ENCODE measurements at places on chromosomes 6 and 20.

DNA sequence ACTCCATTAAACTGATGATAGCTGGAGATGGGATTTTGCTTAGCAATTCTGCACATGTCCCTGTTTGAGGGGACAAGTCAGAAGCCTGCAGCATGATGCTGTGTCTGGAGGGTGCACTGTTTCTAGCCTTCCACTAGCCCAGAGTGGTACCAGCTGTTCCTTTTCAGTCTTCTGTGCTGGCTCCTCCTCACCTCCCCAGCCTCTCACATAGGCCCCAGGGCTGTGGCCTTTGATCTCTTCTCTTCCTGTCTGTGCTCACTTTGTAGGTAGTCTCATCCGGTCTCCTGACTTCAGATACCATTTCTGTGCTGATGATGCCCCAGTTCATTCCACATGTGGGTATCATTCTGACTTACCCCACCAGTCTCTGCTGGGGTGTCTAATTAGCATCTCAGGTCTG, 126.3 kb downstream of the HIVEP1 start:
- H3K27me3 ChIP-seq = no peaks in the 10 kb centered on the region
- H3K4me1 ChIP-seq = peaks cover 21% of the 10 kb centered on the region
- peak overlapping the region; percentile 71 for H3K27ac ChIP-seq
- peaks cover 41% of the 10 kb centered on the region for H3K36me3 ChIP-seq

- H3K27ac ChIP-seq = no peak overlapping the region
- no peak overlapping the region for H3K4me3 ChIP-seq
- H3K4me1 ChIP-seq = peaks cover 8% of the 10 kb centered on the region
- H3K27me3 ChIP-seq = no peaks in the 10 kb centered on the region
- no peaks in the 10 kb centered on the region for H3K36me3 ChIP-seq
These were observed 20.1 kb downstream of the SMLR1 start for GRCh38 chr6:130847001-130847910.

DNA sequence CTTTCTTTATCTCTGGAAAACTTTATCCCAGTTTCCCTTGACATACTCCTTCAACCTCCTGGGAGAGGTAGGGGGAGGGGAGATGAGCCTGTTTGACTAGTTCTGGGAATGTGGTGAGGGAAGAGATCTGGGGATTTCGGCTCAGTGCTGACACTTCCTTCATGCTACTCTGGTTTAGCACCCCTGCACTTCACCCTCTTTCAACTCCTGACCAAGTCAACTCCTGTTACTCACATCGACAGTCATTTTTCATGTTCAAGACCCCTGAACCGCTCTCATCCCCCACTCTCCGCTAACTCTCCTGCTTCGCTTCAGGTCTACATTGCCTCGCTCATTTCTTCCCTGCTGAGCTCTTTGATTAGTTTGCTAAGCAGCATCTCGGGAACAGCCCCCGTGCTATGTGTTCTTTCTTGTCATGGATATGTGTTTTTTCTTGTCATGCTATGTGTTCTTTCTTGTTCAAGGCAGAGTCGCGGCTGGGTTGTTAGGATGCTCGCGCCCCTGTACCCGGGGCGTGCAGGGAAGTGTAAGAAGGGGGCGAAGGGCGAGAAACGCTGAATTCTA, 16.6 kb upstream of the TRIM27 start:
- DNase-seq = peak; percentile 46
- H3K36me3 ChIP-seq = no peaks in the 10 kb centered on the region
- peak overlapping the region; percentile 88 for H3K4me3 ChIP-seq
- H3K27me3 ChIP-seq = peaks cover 4% of the 10 kb centered on the region
- H3K27ac ChIP-seq = peak overlapping the region; percentile 95

DNA sequence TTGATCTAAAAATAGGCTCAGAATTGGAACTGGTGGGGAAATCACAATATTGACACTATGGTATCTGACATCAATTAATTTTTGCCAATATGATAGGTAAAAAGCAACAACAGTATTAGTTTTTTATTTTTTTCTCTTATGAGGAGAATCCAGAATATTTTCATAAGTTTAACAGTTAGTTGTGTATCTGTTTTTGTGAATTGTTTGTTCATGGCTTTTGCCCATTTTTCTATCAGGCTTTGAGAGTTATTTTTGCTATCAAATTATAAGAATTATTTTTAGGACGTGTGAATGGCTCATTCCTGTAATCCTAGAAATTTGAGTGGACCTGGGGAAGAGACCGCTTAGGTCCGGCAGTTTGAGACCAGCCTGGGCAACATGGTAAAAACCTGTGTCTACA, 608.6 kb upstream of the ADGRB3 start:
- DNase-seq = no peak
- no peak overlapping the region for H3K4me3 ChIP-seq
- H3K4me1 ChIP-seq = no peaks in the 10 kb centered on the region
- no peaks in the 10 kb centered on the region for H3K27me3 ChIP-seq
- no peak overlapping the region for H3K27ac ChIP-seq

DNA sequence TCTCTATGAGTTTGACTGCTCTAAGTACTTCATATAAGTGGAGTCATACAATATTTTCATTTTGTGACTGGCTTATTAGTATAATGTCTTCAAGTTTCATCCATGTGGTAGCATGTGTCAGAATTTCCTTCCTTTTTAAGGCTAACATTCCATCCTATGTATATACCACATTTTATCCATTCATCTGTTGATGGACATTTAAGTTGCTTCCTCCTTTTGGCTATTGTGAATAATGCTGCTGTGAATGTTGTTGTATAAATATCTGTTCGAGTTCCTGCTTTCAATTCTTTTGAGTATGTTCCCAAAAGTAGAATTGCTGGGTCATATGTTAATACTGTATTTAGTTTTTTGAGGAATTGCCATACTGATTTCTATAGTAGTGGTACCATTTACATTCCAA, 79.5 kb downstream of the PTPRA start:
- H3K27ac ChIP-seq = no peak overlapping the region
- H3K27me3 ChIP-seq = no peaks in the 10 kb centered on the region
- peaks cover 23% of the 10 kb centered on the region for H3K36me3 ChIP-seq
- no peak overlapping the region for H3K4me3 ChIP-seq
- no peak for DNase-seq

DNA sequence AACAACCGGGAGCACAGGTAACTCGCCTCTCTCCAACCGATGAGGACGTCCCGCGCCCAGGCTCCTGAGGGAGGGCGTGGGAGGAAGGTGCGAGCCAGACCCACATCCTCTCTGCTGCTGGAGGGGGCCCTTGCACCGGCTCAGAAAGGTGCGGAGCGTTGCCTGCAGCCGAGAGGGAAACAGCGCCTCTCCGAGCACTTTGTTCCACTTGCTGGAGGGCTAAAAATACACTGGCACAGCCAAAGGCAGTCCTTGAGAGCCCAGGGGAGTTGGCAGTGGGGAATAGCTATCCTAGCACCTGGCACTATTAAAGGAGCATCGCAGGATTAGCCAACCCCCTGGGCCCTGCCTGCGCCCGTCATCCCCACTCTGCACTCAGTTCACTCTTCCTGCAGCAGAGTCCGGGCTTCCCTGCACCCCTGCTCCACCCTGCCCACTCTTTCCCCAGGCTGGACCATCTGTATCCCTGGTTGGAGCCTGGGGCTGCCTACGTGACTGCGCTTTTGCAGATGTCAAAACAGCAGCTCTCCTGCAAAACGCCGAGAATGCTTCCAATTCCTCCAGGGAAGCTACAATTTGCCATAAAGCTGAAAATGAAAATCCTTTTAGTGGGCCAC, 108.9 kb downstream of the SNX5 start:
- peaks cover 27% of the 10 kb centered on the region for H3K4me1 ChIP-seq
- no peaks in the 10 kb centered on the region for H3K36me3 ChIP-seq
- DNase-seq = peak; percentile 49

DNA sequence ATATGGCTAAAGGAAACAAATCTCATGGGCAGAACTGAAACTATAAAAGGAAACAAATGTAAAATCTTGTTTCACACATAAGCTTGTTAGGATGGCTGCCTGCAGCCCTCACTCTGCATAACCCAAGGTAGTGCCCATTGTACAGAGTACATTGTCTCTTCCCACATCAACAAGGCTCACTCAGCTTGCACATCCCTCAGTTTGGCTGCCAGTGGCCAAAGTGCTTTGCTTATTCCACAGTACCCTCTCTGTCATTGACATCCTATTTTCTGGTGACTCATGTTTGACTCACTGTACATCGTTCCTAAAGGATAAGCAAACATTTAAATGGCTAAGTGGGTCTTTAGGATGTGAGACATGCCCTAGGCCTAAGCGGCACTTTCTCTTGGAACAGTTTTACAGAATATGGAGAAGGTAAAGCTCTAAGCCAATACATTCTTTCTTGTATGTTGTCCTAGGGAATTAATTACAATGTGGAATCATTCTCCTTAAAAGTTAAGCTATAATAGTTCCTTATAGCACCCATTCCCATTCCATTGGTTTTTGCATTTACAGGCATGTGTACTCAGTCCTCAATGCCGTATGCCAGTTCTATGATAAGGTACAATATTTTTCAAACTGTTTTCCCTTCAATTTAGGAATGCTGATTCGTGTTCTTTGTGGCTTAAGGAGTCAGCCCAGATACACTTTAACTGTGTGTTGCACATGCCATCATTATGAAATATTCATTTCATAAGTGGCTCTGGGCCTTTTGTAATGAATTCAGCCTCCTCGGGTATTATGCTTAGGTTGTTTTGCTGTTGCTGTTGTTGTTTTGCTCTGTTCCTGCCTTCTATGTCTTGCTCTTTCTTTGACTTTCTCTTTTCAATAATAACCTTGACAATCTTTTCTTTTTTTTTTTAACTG, 5.5 kb downstream of the ANKEF1 start:
- DNase-seq = no peak
- H3K4me1 ChIP-seq = peaks cover 22% of the 10 kb centered on the region
- peaks cover 20% of the 10 kb centered on the region for H3K36me3 ChIP-seq
- no peak overlapping the region for H3K4me3 ChIP-seq

DNA sequence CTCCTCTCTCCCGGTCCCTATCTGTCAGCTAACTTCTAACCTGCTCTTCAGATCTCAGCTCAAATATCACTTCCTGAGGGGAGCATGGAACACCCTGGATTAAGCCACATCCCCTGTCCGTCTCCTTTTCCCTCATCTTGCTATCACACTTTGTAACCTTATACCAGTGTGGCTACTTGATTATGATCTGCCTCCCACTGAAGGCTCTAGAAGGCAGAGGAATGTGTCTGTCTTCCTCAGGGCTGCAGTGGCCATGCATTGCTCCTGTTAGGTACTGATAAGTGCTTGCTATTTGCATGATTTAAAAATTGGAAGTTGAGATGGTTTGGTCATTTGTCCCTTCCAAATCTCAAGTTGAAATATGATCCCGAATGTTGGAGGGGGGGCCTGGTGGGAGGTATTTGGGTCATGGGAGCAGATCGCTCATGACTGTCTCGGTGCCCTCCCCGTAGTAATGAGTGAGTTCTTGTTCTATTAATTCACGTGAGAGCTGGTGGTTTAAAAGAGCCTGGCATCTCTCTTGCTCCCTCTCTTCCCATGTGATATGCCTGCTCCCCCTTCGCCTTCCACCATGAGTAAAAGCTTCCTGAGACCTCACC, 71.4 kb downstream of the PLCB4 start:
- peak overlapping the region; percentile 25 for H3K27ac ChIP-seq
- H3K36me3 ChIP-seq = no peaks in the 10 kb centered on the region
- DNase-seq = no peak
- no peaks in the 10 kb centered on the region for H3K27me3 ChIP-seq

GRCh38 chr20:12535316-12535715, 473.5 kb upstream of the SPTLC3 start:
- H3K4me1 ChIP-seq = no peaks in the 10 kb centered on the region
- no peaks in the 10 kb centered on the region for H3K36me3 ChIP-seq
- H3K27ac ChIP-seq = no peak overlapping the region

- DNase-seq = no peak
- no peaks in the 10 kb centered on the region for H3K36me3 ChIP-seq
These were observed 33.9 kb downstream of the PSMG4 start for GRCh38 chr6:3292431-3293197.

DNA sequence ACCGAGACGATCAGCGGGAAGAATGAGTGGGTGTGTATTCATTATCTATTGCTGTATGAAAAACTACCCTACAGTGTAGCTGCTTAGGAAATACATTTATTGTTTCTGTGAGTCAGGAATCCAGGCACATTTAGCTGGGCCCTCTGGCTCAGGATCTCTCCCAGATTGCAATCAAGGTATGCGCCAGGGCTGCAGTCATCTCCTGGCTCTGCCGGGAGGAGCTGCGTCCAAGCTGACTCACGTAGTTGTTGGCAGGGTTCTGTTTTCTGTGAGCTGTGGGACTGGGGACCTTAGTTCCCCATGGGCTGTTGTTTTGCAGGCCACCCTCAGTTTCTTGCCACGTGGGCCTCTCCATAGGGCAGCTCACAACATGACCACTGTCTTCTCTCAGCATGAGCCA, 68.2 kb upstream of the FUCA2 start:
- peaks cover 14% of the 10 kb centered on the region for H3K4me1 ChIP-seq
- DNase-seq = no peak
- no peaks in the 10 kb centered on the region for H3K27me3 ChIP-seq
- no peak overlapping the region for H3K27ac ChIP-seq
- no peak overlapping the region for H3K4me3 ChIP-seq

Data from activated naive CD4-positive, alpha-beta T cell treated with anti-CD3 and anti-CD28 coated beads, Interleukin-2, amount 10 ng/mL, durations not matched to agents 7 days and 5 days (primary cell).